Vagina (tissue), 2 donors: ENCODE measurements at places on chromosomes 12 and 14. TPM values are rescaled to one million over a fixed set of nuclear protein-coding genes. Genes with fewer than 3 reads are reported as not detected.
A peak's percentile ranks its signal among the peaks of the same experiment; 100 is the strongest.

The ATP23 gene
- 31.9 TPM for total RNA-seq

The OASL gene
- total RNA-seq, result 0.98 TPM

The SARNP gene
- 33.1 TPM for total RNA-seq

The SDSL gene
- total RNA-seq, result not detected

The FAM181A gene
- total RNA-seq, result not detected

The ANKRD33 gene
- total RNA-seq, result not detected

DNA sequence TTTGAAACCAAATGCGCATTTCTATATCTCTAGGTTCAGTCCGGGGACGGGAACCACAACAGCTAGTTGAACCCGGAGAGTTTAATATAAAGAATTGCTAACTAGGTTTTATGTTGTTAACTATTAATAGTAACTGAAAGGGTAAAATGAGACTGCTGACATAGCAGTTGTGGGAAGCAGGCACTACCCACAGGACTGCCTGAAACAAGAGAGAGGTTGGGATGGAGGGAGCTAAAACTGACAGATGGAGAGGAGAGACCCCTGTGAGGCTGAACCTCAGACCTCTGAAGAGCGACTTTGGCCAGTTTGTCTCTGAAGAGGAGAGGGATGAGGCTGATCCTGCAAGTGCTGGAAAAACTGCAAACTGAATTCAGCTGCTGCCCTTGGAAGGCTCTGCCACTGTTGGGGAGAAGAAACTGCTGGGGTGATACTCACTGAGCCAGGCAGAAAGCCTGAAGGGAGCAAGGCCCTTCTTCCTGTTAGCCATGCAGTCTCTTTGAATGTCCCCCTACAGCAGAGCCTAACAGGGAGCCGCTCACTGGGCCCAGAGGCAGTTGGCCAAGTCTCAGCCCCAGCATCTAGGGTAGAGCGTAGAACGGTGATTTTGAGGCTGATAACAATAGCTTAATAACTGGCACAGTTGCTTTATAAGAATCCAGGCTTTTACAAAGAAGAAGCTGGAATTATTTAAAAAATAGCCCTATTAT, 172.2 kb downstream of the NPAS3 start:
- no peaks in the 10 kb centered on the region for H3K27me3 ChIP-seq
- H3K4me3 ChIP-seq, result no peak overlapping the region
- H3K36me3 ChIP-seq, result no peaks in the 10 kb centered on the region
- H3K27ac ChIP-seq, result no peak overlapping the region
- H3K4me1 ChIP-seq, result no peaks in the 10 kb centered on the region
- DNase-seq, result no peak

DNA sequence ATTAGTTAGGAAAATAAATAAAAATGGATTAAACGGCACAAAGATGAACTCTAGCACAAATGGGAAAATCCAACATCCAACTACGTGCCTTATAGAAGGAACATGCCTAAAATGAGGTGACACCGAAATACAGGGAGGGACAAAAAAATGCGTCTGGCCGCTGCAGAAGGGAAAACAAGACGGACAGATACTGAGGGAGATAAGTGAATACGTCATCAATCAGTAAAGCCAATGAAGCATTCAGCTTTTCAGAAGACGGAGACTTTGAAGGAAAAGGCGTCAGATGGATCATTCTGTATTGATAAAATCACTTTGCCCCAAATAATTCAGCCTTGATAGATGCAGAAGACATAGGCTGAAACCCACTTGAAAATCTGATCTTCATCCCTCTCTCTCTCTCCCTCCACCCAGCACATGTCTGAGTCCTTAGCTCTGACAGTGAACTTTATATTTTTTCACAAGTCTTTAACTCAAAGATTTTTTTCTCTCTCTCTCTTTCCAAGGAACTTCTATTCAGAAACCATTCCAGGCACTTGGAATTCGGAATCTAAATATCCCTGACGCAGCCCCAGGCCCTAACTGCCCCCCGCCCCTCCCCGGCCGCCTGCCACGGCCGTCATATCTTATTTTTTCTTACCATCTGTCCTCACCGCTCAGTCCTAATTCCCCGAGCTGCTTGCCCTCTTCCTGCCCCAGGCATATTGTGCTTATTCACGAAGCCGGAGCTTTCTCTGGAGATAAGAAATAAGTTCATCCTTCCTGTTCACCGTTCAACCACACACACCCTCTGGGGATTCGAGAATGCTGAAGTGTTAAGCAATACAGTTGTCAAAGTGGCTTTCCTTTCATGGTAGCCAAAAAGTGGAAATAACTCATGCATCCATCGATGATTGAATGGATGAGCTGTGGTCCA, 35.5 kb upstream of the RFLNA start:
- H3K27ac ChIP-seq, result no peak overlapping the region
- no peaks in the 10 kb centered on the region for H3K36me3 ChIP-seq

- no peaks in the 10 kb centered on the region for H3K36me3 ChIP-seq
- DNase-seq, result no peak
- no peaks in the 10 kb centered on the region for H3K27me3 ChIP-seq
- H3K27ac ChIP-seq, result no peak overlapping the region
- no peak overlapping the region for H3K4me3 ChIP-seq
These were observed 56.8 kb upstream of the CNOT2 start for GRCh38 chr12:70186436-70186835.

- H3K4me1 ChIP-seq, result no peaks in the 10 kb centered on the region
- no peak for DNase-seq
- no peak overlapping the region for H3K27ac ChIP-seq
- H3K4me3 ChIP-seq, result no peak overlapping the region
These were observed 136.8 kb downstream of the KCNH5 start for GRCh38 chr14:62908506-62908905.

GRCh38 chr12:96399120-96399918, 920 bp downstream of the CDK17 start:
- no peaks in the 10 kb centered on the region for H3K36me3 ChIP-seq
- peak overlapping the region; percentile 99 for H3K27ac ChIP-seq
- peak overlapping the region; percentile 84 for H3K4me3 ChIP-seq
- H3K27me3 ChIP-seq, result no peaks in the 10 kb centered on the region

GRCh38 chr12:117921929-117922777, 46.6 kb downstream of the KSR2 start:
- H3K36me3 ChIP-seq, result no peaks in the 10 kb centered on the region
- no peak overlapping the region for H3K27ac ChIP-seq
- no peaks in the 10 kb centered on the region for H3K27me3 ChIP-seq
- no peaks in the 10 kb centered on the region for H3K4me1 ChIP-seq

DNA sequence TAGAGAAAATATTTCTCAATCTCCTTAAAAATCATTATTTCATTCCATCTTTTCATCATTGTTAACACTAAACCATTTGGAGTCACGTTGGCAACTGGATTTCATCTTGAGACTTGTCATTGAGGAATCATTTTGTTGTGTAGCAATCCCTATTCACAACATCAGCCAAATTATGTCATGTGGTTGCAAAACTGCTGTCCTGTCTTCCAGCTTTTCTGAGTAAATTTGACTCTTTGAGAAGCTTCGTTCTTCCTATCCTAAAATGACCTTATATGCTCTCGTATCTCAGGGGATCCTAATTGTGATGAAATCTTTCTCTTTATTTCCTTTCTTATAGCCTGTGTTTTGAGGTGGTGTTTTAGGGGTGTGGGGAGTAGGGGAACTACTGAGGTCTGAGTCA, 30.6 kb upstream of the KICS2 start:
- peak overlapping the region; percentile 22 for H3K27ac ChIP-seq
- DNase-seq, result no peak
- no peaks in the 10 kb centered on the region for H3K36me3 ChIP-seq
- no peaks in the 10 kb centered on the region for H3K4me1 ChIP-seq
- H3K27me3 ChIP-seq, result no peaks in the 10 kb centered on the region

DNA sequence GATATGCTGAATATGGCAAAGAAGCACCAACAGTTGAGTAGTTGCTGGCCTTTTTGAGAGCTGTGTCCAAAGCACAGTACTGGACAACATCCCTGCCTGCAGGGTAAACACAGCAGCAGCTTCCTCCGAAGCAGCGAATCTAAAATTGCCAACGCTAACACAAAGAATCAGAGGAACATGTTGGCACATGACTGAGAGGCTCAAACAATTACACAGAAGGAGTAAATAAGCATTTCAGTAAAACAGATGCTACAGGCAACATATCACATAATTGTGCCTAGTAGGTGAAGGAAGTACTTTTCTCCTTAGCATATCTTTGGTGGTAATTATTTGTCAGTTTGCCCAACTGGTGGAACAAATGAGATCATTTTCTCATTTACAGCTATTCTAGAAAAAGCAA, 52.1 kb downstream of the KICS2 start:
- DNase-seq, result no peak
- H3K4me1 ChIP-seq, result no peaks in the 10 kb centered on the region
- no peaks in the 10 kb centered on the region for H3K27me3 ChIP-seq
- H3K36me3 ChIP-seq, result no peaks in the 10 kb centered on the region
- H3K27ac ChIP-seq, result no peak overlapping the region
- no peak overlapping the region for H3K4me3 ChIP-seq

DNA sequence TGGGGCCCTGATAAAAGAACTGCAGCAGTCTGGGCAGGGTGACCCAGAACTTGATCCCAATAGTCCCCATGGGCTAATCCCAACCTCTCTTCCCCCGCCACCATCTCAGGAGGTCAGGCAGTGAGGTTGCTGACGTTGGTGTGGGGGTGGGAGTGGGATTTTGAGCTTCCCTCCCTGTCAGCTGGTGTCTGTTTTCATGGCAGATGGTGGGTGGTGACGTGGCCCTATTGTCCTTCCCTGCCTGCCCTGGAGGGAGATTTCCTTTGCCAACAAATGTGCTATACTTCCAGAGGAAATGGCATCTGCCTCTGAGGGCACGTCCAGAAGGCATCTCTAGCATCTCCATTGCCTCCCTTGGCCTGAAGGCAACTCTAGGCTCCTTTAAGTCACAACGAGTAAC, 37.7 kb downstream of the NEUROD4 start:
- no peak for DNase-seq
- H3K36me3 ChIP-seq, result no peaks in the 10 kb centered on the region
- H3K4me1 ChIP-seq, result no peaks in the 10 kb centered on the region

- no peak overlapping the region for H3K27ac ChIP-seq
- H3K4me3 ChIP-seq, result no peak overlapping the region
- no peaks in the 10 kb centered on the region for H3K36me3 ChIP-seq
- no peaks in the 10 kb centered on the region for H3K27me3 ChIP-seq
- no peak for DNase-seq
These were observed 601.5 kb downstream of the KCNH5 start for GRCh38 chr14:62443796-62444195.

DNA sequence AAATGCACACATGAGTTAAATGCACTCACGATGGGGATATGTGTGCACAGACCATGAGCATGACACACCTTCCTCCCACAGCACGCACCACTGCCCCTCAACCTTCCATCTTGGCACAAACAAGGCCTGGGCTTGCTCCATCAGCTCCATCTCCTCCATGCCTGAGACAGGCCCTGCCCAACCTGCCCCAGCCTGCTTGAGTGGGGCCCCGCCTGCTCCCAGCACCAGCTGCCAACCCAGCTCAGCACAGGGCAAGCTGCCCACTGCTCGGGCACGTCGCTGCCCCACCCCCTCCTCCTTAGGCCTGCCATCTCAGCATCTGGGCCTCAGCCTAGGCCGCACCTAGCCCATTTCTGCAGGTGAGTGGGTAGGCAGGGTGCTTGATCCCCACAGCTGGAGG, 27.6 kb upstream of the KRT78 start:
- peak overlapping the region; percentile 99 for H3K27ac ChIP-seq
- no peaks in the 10 kb centered on the region for H3K36me3 ChIP-seq
- H3K4me1 ChIP-seq, result peaks cover 76% of the 10 kb centered on the region
- no peak for DNase-seq
- no peaks in the 10 kb centered on the region for H3K27me3 ChIP-seq

DNA sequence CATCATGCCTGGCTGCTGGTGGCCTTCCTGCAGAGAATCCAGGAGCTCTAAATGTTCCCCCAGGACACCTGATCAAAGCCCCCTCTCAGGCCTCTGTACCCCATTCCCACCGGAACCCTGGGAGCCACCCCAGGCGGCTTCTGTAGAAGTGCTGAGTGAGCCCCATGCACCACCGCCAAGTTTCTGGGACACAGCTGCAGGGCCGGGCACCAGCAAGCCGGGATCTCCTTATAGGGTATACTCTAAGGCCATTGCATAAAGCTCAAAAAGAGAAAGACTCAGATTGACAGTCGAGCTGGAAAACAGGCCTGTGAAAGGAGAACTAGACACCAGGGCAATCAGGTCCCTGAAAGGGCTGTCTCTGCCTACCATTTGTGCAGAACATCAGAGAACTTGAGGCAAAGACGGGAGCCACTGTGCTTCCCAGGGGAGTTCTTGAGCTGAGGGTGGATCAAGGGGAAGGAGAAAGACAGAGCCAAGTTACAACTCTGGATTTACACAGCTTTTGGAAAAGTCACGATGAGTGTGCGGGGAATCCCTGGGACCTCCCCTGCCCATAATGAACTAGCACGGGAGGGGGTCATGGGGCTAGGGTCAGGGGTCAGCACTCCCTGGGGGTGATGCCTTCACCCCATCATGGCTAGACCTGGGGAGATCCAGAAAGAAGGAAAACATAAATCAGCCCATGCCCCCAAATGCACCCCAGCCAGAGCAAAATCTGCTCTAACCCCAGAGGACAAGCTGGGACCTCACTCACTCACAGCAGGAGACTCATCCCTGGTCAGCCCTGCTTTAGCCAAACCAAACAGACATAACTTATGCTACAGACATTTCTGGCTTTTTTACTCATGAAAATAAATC, 51.1 kb downstream of the ITPK1 start:
- H3K4me3 ChIP-seq, result no peak overlapping the region
- no peaks in the 10 kb centered on the region for H3K36me3 ChIP-seq
- no peaks in the 10 kb centered on the region for H3K27me3 ChIP-seq

DNA sequence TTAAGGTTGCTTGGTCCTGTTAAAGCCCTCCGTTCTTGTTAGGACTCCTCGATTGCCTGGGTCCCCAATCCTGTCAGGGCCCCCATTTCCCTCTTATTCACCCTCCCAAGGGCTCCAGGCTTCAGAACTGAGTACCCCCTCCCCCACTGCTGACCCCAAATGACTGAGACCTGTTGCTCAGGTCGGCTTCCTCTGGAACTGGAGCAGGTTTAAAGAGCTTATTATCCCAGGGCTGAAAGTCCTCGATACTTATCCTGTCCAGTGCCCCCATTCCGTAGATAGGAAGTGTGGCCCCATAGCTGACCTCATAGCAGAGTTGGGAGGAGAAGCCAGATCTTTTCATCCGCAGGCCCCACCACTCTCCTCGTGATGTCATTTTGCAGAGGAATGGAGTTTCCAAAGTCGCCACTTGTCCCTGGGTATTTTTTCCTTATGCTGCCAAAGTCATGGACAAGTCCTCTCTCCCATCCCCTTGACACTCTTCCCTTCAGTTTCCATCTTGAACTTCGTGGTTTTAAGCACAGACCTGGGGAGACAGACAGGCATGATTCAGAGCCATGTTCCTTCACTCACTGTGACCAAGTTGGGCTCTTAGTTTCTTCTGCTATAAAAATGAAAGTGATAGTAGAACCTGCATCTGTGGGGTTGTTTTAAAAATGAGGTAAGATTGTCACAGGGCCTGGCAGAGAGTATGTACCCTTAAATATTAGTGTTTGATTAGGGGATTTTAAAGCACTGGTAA, 1.2 kb downstream of the USP30 start:
- DNase-seq, result no peak
- H3K4me3 ChIP-seq, result peak overlapping the region; percentile 82
- H3K27ac ChIP-seq, result peak overlapping the region; percentile 93
